AG20443 (cell line): ENCODE measurements at places on chromosomes 2 and 18.
A peak's percentile ranks its signal among the peaks of the same experiment; 100 is the strongest.

- peak; percentile 40 for DNase-seq
Observed at GRCh38 chr2:200383380-200384110, 77.1 kb downstream of the SPATS2L start.

GRCh38 chr2:20615068-20615465 lies 35.8 kb downstream of the HS1BP3 start:
- DNase-seq, result no peak

GRCh38 chr2:9519250-9519649 lies 36.4 kb downstream of the ADAM17 start:
- DNase-seq, result no peak

GRCh38 chr2:75292826-75293225 lies 93.5 kb upstream of the TACR1 start:
- DNase-seq, result no peak

DNA sequence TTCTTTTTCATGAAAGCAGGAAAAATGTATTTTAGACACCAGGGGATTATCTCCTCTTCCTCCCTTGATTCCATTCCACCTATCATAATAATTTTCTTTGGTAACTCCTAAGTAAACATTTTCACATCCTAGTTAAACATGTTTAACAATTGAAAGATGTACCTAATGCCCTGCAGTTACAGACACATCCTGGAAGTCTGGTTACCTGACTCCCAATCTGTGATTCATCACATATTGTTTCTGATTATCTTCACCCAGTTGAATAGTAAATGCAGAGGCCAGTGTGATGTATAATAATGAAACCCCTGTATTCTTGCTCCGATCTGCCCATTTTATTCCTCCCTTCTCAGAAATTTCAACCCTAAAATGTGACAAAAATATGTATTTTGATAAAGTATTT lies 1237.6 kb upstream of the LRRTM1 start:
- DNase-seq, result no peak

GRCh38 chr18:21303895-21304294 lies 61.9 kb downstream of the GREB1L start:
- no peak for DNase-seq

GRCh38 chr18:25313268-25313667 lies 38.7 kb downstream of the ZNF521 start:
- no peak for DNase-seq

- no peak for DNase-seq
Observed at GRCh38 chr2:66456183-66457041, 21.5 kb downstream of the MEIS1 start.

DNA sequence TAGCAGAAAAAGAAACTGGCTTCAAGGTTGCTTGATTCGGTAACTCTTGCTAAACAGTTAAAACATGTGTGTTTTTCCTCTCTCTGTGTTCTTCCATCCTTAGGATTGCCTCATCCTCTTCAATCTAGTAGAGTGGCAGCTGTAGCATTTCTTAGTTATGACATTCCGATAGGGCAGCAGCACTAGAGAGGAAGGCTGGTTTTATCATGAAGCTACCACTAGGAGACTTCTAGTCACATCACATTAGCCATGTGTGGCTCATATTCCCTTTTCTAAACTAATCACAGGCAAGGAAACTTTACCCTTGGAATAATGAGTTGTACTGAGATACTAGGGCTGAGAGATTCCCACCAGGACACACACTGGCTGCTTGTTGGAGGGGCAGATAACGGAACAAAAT lies 187.6 kb downstream of the DOK6 start:
- no peak for DNase-seq

- no peak for DNase-seq
Observed at GRCh38 chr2:214192711-214193110, 218.1 kb upstream of the VWC2L start.

DNA sequence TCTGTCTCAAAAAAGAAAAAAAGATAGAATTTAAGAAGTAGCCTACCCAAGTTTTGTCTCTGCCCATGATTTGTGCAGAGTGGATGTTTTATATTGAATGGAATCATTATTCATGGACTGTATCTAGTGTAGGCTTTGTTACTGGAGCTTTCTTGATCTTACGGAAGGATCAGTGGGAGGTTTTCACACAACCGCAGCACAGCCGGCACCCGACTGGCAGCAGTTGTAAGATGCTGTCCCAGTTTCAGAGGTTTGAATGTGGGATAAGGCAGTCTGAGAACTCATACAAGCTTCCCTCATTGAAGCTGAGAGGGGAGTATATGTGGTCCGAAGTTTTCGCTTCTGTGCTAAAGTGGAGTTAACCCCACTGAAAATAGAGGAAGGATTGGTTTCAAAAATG lies 19.7 kb upstream of the SAG start:
- DNase-seq, result no peak

GRCh38 chr2:150750720-150751119 lies 263.3 kb upstream of the RND3 start:
- no peak for DNase-seq

DNA sequence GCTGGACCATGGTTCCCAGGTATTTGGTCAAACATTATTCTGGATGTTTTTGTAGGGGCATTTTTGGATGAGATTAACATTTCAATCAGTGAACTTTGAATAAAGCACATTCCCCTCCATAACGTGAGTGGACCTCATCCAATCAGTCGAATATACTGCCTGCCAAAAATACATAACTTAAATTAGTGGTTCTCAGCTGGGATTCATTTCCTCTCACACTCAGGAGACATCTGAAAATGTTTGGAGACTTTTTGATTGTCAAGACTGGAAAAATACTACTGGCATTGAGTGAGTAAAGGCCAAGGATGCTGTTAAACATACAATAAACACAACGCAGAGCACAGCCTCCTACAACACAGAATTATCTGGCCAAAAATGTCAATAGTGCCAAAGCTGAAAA lies 198.2 kb downstream of the MYO1B start:
- DNase-seq, result no peak

- no peak for DNase-seq
Observed at GRCh38 chr2:236107942-236108625, 60.1 kb downstream of the GBX2 start.

GRCh38 chr2:72576861-72577260 lies 249.0 kb downstream of the EXOC6B start:
- DNase-seq, result peak; percentile 13

- DNase-seq, result peak; percentile 10
Observed at GRCh38 chr18:3450799-3451182, 819 bp downstream of the TGIF1 start.
